NCI-H69 (cell line): ENCODE measurements at places on chromosomes 7 and 10.

DNA sequence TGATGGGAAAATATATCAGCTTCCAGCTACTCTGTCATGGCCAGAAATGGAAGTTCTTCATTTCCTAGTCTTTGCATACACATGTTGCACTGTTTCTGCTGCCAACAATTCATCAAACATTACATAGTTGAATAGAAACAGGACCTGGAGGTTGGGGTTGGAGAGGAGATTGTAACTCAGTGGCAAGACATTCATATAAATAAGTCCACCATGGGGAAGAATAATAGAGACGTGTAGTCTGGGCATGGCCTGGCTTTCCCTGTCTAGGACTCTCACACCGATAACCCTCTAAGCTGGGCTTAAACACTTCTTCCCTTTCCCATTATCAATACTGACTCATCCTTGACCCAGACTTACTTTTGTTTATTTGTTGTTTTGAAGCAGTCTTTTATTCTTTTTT lies 155.7 kb downstream of the PLPP4 start:
- DNase-seq = no peak

GRCh38 chr7:110050785-110051184 lies 1040.1 kb upstream of the LRRN3 start:
- DNase-seq = peak; percentile 75

DNA sequence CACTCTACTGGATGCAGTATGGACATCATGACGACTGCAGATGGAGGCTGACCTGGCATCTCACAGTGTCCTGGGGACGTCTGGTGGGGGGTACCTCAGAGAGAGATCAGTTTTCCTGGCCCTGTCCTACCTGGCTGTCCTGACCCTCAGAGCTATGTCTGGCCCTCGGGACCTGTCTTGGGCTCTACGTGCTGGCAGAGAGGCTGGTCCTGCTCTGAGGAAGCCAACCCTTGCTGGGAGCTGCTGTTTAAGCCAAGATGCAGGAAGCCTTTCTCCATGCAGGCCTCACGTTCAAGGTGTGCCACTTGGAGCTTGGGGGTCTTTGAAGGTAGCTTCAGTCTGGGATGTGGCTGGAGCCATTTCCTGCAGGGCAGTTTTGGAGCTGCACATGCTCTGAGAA lies 42.1 kb upstream of the CXCL12 start:
- no peak for DNase-seq

DNA sequence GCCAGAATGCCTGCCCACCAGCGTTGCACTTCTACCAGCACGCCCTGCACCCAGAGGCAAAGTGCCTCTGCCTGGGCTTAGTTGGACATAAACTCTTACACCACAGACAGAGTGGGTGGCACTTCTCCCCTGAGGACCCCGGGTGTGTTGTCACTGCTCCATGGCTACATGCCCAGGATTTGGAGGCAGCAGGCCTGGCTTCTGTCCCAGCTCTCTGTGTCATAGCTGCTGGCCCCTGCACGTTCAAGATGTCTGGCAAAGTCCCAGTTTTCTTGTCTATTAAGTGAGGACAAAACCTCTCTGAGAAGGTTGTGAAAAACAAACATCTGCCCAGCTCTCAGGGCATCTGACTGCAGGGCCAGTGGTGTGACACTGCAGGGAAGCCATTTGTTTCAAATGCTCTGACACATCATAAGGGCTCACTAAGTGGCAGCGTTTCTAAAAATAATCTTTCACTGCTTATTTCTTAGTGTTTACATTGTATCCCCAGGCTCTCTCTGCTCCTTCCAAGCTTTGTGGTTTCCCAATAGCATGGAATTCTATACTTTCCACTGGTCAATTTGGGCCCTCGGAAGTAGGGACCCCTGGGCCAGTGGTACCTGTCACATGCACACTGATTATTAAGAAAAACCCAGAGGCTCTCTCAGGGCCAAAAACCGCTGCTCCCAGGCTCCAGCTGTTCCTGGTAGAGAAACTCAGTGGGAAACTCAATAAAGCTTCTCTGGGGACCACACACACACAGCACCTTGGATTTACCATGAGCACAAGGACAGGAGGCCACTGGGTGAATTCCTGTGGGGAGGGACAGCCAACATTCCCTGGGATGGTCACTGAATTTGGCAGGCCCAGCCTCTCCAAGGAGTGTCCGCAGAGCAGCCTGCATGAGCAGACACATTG lies 86.2 kb upstream of the ANLN start:
- peak; percentile 98 for DNase-seq

DNA sequence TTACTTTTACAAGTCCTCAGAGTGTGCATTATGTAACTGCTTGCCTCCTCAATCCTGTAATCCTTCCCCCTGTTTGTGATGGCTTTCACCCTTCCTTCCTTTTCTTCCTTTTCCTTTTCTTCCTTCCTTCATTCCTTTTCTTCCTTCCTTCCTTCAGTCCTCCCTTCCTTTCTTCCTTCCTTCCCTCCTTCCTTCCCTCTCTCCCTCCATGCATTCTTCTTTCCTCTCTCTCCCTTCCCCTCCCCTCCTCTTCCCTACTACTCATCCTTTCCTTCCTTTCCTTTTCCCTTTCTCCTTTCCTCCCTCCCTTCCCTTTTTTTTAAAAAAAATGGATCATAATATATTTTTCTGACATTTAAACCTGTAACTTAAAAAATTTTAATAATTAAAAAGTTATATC lies 22.2 kb upstream of the ABCA13 start:
- DNase-seq = no peak

DNA sequence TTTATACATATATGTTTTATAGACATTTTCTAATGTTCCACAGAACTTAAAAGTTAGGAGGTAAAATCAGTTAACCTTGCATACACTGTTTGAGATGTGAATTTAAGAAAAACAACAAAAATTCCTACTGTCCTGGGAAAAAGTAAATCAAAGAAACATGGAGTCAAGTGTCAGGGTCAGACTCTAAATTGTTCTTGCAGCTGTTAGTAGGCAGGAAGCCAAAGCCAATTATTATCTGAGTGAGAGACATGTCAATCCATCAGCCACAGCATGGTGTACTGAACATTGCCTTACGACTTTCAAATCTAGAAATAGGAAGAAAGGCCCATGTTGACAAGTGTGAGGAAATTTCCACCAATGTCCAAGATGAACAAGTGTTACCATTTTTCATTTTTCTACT lies 461.2 kb upstream of the MBL2 start:
- peak; percentile 33 for DNase-seq

- no peak for DNase-seq
Measured at GRCh38 chr10:129727495-129727894, 236.6 kb downstream of the EBF3 start.

DNA sequence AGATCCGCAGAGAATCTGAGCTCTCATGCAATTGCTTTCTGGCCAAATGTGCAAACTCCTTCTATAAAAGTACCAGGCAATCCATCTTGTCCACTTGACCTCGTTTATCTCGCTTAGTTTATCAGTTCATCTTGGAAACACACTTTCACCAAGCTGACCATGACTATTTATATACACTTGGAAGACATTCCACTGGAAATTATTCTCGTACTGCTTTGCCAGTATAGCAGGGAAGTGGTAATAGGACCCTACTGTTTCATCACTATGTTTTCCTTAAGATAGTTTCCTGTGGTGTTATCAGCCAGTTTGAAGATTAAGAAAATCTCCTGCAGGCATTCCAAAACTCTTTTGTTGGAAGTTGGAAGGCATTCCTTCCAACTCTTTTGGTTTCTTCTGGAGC lies 115.3 kb upstream of the FAM171A1 start:
- no peak for DNase-seq

- no peak for DNase-seq
Measured at GRCh38 chr10:84525120-84525806, 196.9 kb downstream of the CCSER2 start.

- DNase-seq = no peak
Measured at GRCh38 chr10:110649347-110650264, 5.5 kb downstream of the RBM20 start.

DNA sequence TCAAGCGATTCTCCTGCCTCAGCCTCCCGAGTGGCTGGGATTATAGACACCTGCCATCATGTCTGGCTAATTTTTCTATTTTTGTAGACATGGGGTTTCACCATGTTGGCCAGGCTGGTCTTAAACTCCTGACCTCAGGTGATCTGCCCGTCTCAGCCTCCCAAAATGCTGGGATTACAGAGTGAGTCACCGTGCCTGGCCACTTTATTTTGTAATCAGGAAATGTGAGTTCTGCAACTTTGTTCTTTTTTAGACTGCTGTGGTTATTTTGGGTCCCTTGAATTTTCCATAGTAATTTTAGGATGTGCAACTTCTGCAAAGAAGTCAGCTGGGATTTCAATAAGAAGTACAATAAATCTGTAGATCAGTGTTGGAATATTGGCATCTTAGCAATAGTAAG lies 96.8 kb downstream of the CYTH3 start:
- no peak for DNase-seq

- DNase-seq = no peak
Measured at GRCh38 chr7:80279760-80280159, 145.1 kb downstream of the GNAI1 start.

DNA sequence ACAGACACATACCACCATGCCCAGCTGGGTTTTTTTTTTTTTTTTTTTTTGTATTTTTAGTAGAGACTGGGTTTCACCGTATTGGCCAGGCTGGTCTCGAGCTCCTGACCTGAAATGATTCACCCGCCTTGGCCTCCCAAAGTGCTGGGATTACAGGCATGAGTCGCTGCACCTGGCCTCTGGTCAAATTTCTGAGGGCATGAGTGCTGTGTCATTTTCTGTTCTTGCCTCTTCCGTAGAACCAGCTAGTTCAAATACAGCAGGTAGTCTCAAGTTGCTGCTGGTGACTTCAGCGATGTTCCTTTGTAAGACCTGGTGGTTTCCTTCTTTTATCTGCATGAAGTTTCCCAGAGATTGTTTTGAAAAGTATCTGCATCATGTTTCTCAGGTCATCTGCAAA lies 134.8 kb upstream of the SHH start:
- DNase-seq = no peak
